ENCODE measurements at places on chromosomes 13 and 19.

- no peak for DNase-seq
These were observed 14.3 kb upstream of the OR10H1 start for GRCh38 chr19:15829786-15830185.

GRCh38 chr19:1261538-1261797, 7.7 kb upstream of the CIRBP start:
- DNase-seq = no peak

GRCh38 chr13:97758317-97758716, 195.2 kb upstream of the IPO5 start:
- DNase-seq = no peak

- DNase-seq = no peak
These were observed 1877.7 kb upstream of the PRR20A start for GRCh38 chr13:55263045-55263444.

DNA sequence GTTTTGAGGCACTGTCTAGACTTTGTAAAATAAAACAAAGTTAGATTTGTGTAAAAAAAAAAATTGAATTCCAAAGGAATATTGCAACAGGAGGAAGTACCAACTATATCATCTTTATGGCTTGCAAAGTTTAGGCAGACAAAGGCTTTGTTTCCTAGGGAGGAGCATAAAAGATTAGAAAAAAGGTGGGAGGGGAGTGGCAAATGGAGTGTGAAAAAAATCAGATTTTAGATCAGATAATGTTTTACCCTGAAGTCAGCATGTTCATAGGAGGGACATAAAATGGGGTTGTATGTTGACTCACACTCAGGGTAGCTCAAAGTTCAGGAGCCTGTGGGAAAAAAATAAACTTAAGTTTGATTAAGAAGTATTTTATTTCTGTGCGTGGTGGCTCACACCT, 3.7 kb downstream of the ZNF85 start:
- no peak for DNase-seq

GRCh38 chr19:34173193-34173956, 1.1 kb downstream of the LSM14A start:
- peak; percentile 79 for DNase-seq

GRCh38 chr13:44698066-44698465, 121.9 kb upstream of the TSC22D1 start:
- no peak for DNase-seq

- DNase-seq = peak; percentile 6
These were observed 108.3 kb downstream of the SACS start for GRCh38 chr13:23325191-23325590.

GRCh38 chr13:49694446-49694845, 3.2 kb upstream of the EBPL start:
- no peak for DNase-seq

GRCh38 chr19:19493841-19494546, 21.4 kb downstream of the TSSK6 start:
- no peak for DNase-seq

DNA sequence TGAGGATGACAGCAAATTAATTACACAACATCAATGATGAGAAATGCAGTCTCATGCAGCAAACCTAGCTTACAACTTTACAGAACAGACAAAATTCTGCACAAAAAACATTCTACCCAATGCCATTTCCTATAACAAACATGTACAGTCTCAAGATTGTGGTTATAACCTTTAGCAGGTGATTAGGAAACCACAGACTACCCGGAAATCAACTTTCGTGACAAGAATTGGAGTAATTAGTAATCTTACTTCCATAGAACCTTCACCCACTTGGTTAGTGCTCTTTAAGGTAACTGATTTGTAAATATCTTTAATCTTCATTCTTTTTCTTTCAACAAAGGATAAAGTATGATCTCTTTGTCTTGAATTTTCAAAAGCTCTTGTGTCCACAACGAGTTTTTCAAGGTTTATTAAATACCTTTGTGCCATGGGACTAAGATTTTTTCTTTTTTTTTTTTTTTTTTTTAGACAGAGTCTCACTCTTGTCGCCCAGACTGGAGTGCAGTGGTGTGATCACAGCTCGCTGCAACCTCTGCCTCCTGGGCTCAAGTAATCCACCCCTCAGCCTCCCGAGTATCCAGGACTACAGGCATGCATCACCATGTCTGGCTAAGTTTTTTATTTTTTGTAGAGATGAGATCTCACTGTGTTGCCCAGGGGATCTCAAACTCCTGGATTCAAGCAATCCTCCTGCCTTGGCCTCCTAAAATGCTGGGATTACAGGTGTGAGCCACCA, 78.8 kb downstream of the MAP4K1 start:
- DNase-seq = no peak

Data from DMS53 (cell line).